Chondrocyte (in vitro differentiated cells): ENCODE measurements at places on chromosomes 5 and 9. TPM values are rescaled to one million over a fixed set of nuclear protein-coding genes. Genes with fewer than 3 reads are reported as not detected.

SIMC1 gene
- total RNA-seq: 17.4 to 20.3 TPM (median 19.1 TPM) in 3 replicates

ENC1 gene
- total RNA-seq: 37.4 to 53.6 TPM (median 51.1 TPM) in 3 replicates

PRXL2C gene
- total RNA-seq: 20.7 to 24.7 TPM (median 20.9 TPM) in 3 replicates

PDE6A gene
- total RNA-seq: 0.07 to 0.12 TPM (median 0.08 TPM) in 3 replicates

TCF7 gene
- 0.53 to 1.2 TPM (median 0.55 TPM) in 3 replicates for total RNA-seq

DNA sequence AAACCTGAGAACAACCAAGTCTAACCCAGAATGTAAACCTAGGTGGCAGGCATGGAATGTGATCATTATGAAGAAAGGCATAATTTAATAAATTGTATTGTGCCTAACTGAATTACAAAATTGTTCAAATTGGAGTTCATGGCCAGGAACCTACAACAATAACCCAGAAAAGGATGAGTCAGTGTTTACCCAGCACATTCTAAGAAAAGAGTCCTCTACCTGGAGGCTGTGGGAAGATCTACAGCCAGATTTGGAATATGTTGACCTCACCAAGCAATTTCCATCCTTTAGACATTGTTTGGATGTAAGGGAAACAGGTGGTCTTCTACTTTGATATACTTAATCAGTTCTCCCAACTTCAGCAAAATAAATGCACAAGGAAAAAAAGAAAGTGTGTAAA, 152.2 kb downstream of the TMEM161B start:
- no peak overlapping the region for H3K27ac ChIP-seq
- H3K4me3 ChIP-seq: no peak overlapping the region
- H3K27me3 ChIP-seq: peaks cover 7% of the 10 kb centered on the region
- DNase-seq: no peak

DNA sequence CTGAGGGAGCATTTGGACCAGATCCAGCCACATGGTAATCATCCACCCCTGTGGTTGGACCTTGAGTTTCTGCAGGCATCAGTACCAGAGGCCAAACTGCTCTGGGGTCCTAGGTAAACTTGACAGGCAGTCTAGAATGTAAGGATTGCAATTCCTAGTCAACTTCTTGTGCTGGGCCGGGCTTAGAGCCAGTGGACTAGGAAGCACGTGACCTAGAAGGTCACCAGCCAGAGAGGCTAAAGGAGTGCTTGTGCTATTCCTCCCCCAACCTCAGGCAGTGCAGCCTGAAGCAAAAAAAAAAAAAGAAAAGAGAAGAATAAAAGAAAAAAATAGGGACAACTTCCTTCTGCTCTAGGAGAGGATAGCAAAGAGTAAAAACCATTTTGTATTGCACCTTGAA, 406.2 kb upstream of the FTMT start:
- no peak for DNase-seq
- H3K4me1 ChIP-seq: no peaks in the 10 kb centered on the region
- H3K27me3 ChIP-seq: peaks cover 2% of the 10 kb centered on the region
- H3K27ac ChIP-seq: no peak overlapping the region

DNA sequence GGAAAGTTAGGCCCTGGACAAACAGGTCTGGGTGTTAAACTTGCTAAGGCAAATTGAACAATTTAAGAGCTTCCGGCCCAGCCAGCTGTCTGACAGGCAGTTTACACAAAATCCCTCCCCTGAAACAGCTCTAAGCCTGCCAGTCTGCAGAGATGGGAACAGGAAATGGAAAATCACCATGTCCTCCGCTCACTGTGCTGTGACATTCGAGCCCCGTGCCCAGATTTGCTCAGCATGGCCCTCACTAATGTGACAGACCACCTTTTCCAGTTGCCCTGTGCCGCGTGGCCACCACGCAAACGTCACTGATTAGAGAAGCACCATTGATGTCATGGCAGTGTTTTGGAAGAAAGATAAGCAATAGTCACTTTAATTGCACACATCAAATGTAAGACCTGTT, 41.0 kb downstream of the CCNJL start:
- DNase-seq: no peak
- H3K36me3 ChIP-seq: peaks cover 4% of the 10 kb centered on the region
- peak overlapping the region; percentile 87 for H3K27ac ChIP-seq
- H3K4me1 ChIP-seq: peaks cover 28% of the 10 kb centered on the region
- peak overlapping the region; percentile 29 for H3K4me3 ChIP-seq

- peaks cover 25% of the 10 kb centered on the region for H3K4me1 ChIP-seq
- no peak for DNase-seq
- no peak overlapping the region for H3K4me3 ChIP-seq
- no peak overlapping the region for H3K27ac ChIP-seq
- no peaks in the 10 kb centered on the region for H3K27me3 ChIP-seq
Measured at GRCh38 chr9:13919401-13919800, 394.5 kb downstream of the NFIB start.

- H3K27me3 ChIP-seq: no peaks in the 10 kb centered on the region
- no peak overlapping the region for H3K27ac ChIP-seq
- peaks cover 2% of the 10 kb centered on the region for H3K36me3 ChIP-seq
- DNase-seq: no peak
Measured at GRCh38 chr5:2486373-2486772, 265.1 kb downstream of the IRX2 start.

DNA sequence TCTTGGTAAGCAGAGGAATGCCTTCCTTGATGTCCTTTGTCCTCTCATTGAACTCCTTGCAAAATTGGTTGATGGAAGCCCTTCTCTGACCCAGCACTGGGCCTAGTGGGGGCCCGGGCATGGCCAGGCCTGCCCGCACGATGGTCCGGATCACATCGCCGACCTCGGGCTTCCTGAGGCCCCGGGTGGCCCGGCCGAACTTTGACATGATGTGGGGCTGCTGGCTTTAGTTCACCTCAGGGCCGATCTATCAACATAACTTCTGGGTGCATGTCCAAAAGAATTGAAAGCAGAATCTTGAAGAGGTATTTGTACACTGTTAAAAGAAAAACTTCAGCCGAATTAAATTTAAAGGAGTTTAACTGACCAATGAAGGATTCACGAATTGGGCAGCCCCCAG, 24.1 kb upstream of the GNPDA1 start:
- no peaks in the 10 kb centered on the region for H3K36me3 ChIP-seq
- no peak overlapping the region for H3K4me3 ChIP-seq
- H3K27ac ChIP-seq: no peak overlapping the region
- DNase-seq: no peak

DNA sequence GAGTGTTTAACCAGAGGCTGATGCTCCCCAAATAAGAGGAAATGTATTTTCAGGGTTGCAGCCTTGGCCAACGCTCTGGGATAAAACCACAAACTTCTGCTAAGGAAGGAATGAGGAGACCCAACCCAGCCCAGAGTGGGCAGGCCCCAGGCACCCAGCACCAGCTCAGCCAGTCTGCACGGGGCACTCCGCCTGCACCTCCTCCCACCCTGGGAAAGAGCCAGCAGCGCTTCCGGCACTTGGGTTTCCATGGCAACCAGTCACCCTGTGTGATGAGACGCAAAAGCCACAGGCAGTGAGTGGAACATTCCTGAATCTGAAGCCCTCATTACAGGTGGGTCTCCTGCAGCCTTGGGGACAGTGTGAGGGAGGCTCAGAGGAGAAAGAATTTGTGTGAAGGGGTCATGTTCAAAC, 85.2 kb upstream of the ZBTB43 start:
- peak; percentile 94 for DNase-seq
- H3K36me3 ChIP-seq: no peaks in the 10 kb centered on the region
- peaks cover 12% of the 10 kb centered on the region for H3K27me3 ChIP-seq
- H3K27ac ChIP-seq: peak overlapping the region; percentile 85
- no peak overlapping the region for H3K4me3 ChIP-seq

GRCh38 chr5:179880848-179881590, 22.4 kb upstream of the MRNIP start:
- peak; percentile 82 for DNase-seq
- no peaks in the 10 kb centered on the region for H3K27me3 ChIP-seq
